ENCODE measurements at places on chromosomes 13 and 19.

DNA sequence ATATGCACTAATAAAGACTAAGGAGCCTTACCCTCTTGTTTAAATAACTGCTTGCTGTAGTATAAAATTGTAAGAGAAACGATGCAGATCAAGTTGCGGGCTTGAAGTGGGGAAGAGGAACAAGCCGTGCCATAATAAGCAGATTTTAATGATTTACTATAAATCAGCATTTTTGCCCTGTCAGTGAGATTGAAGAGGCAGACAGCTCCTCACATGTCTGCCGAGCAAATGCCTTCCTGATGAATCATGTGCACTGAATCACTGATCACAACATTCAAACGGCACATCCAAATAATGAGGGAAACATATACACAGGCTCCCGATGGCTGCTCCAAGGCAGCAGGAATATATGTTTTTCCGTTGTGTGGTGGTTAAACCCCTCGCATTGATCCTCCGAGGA is 282.9 kb downstream of the TSHZ3 start:
- no peak for DNase-seq

- no peak for DNase-seq
Measured at GRCh38 chr19:28481674-28482073, 731.3 kb downstream of the UQCRFS1 start.

GRCh38 chr13:108005231-108005630 is 210.1 kb downstream of the LIG4 start:
- DNase-seq, result no peak

DNA sequence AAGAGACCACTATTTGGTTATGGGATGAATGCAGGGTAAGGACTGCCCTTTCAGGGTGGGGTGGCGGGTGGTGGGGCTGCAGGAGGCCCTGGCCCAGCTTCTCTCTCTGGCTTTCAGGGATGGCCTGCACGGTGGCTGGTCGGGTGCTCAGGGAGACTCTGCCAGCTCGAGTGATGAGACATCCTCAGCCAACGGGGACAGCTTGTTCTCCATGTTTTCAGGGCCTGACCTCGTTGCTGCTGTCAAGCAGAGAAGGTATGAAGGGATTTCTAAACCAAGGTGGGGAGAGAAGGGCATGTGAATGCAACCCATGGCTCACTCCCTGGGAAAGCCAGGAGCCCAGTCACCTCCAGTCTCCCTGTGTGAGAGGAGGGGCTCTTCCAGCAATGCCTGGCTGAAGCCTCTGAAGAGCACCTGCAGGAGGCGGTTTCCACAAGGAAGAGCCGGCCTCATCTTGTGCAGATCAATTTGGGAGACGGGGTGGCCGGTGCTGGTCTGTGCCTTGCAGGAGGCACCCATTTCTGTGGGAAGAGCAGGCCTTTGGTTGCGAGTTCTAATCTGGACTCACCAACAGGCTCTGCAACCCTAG is 16.0 kb upstream of the GPI start:
- DNase-seq, result no peak

DNA sequence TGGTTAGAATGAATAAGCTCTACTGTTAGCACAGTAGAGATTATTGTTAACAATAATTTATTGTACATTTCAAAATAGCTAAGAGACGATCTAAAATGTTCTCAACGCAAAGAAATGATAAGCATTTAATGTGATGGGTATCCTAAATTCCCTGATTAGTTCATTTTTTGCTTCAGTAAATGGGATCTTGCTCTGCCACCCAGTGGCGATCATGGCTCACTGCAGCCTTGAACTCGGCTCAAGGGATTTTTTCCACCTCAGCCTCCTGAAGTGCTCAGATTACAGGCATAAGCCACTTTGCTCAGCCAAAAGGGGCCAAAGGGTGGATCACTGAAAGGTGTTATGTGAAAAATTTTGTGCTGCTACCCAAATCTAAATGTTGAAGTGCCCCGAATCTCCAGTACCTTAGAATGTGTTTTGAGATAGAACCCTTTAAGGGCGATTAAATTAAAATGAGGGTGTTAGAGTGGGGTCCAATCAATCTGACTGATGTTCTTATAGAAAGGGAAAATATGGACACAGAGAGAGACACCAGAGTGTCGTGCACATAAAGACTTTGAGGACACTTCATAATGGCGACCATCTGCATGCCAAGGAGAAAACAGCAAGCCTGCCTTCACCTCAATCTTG is 31.5 kb upstream of the ZNF766 start:
- DNase-seq, result peak; percentile 47

GRCh38 chr13:50672025-50672424 is 171.5 kb downstream of the DLEU7 start:
- DNase-seq, result no peak

Data from stimulated activated CD4-positive, alpha-beta T cell treated with anti-CD3 and anti-CD28 coated beads, Interleukin-2, amount 100 ng/mL, for 48 hours (primary cell).